ENCODE measurements at places on chromosomes 2 and 18.

DNA sequence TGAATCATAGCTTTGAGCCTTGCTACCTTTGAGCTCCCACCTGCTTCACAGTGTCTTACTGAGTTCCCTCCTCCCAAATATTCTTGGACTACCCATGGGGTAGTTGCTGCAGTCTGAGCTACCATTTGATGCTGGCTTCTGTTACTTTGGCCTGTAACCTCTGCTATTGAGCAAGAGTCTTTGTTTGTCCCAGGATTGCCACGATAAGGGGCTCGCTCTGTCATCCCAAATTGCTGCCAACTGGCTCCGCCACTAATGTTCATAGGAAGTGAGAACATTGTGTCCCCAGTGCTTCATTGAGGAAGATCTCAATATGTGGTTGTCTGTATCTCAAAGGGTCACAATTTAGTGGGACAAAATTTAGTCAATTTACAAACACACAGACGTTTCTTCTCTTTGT, 103.8 kb downstream of the TRIM43 start:
- DNase-seq = no peak

- no peak for DNase-seq
These were observed 22.3 kb downstream of the M1AP start for GRCh38 chr2:74625658-74626425.

GRCh38 chr2:85984788-85985187, 96.0 kb upstream of the ST3GAL5 start:
- DNase-seq = no peak

GRCh38 chr18:42131930-42132244, 176.9 kb downstream of the PIK3C3 start:
- DNase-seq = no peak

DNA sequence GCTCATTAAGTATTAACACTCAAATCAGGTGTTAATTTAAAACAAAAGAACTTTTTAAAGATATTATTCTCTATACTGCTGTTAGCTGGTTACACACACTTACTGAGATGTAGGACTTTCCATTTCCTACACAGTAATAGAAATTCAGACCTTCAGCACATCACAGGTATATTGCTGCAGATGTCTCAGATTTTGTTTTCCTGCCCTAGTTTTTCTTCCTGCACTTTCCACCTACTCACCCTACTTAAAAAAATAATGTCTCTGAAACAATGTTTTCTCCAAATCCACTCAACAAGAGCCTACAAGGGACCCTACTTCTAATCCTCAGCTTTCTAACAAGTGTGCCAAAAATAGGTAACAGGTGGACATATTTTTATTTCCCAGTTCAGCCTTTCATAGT, 43.9 kb downstream of the DYM start:
- DNase-seq = no peak

GRCh38 chr2:96842600-96842999, 1.2 kb downstream of the ANKRD23 start:
- no peak for DNase-seq

DNA sequence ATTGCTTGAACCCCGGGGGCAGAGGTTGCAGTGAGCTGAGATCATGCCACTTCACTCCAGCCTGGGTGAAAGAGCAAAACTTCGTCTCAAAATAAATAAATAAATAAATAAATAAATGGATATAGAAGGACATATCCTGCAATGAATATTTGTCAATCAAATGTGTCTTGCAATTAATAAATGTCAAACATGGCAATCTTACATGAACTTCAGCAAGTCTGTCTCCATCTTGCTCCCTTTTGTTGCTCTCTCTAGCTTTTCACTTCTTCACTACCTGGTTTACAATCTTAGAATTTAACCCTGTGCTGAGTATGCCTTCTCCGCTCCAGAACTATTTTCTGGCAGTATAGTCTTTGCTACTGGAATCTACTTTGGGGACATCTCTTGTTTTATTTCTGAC, 3.3 kb upstream of the YES1 start:
- no peak for DNase-seq

DNA sequence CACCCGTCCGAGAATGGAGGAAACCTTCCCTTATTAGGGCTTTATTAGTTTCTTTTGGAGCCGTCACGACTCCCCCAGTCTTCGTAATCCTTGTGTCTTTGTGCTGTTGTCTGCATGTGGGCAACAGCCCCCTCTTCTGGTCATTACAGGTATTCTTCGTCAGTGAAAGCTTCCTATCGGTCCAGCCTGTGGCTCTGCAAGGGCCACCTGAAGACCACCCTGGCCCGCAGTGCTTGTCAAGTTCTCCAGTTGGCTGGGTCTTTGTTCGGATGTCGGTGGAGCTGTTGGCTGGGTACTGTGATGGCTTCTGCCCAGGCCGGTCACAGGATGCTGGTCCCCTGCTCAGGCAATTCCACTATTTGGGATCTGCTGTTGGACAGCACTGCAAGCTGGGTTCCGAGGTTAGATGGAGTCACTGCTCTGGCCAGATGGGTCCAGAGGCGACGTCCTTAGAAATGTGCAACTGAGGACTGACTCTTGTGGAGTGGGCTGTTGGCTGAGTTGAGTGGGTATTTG, 19.2 kb downstream of the E2F6 start:
- DNase-seq = peak; percentile 6

DNA sequence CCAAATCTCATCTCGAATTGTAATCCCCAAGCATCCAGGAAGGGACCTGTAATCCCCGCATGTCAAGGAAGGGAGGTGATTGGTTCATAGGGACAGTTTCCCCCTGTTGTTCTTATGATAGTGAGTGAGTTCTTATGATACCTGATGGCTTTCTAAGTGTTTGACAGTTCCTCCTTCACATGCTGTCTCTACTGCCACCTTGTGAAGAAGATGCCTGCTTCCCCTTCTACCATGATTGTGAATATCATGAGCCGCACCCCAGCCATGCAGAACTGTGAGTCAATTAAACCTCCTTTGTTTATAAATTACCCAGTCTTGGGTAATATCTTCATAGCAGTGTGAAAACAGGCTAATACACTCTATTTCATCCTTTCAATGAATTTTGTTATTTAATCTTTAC, 446.7 kb downstream of the RNF144A start:
- no peak for DNase-seq

- peak; percentile 34 for DNase-seq
These were observed 401.4 kb downstream of the ALK start for GRCh38 chr2:29520001-29520400.

DNA sequence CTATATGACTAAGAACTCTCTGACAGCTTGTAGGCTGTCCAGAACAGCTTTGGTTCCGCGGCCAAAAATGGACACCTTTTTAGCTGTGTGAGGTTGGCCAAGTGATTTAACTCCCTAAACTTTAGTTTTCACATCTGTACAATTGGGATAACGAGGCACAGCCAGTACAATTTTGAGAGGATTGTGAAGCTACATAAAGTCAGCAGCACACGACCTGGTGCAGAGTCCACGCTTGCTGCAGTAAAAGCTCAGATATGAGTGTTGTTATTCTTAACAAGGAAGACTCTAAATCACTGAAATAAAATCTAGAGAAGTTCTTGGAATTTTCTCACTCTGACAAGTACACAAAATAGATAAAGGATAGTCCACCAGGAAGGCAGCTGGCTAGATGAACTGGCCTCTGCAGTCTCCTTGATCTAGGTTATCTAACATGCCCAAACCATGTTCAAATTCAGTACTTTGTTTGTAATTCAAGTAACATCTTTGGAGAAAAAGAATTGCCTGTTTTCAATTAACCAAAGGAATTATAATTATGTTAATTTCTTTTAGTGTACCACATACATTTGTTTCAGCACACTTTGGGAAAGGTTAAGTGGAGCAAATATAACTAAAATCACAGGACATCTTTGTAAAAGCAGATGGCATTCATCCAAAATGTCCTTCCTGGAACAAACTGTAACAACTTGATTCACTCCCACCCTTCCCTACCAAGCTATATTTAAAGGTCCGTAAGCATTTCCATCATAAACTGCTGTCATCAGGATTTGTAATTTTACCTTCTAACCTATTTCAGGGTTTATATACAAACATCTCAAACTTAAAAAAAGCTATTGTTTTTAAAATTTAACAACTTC, 201.7 kb upstream of the STK17B start:
- peak; percentile 15 for DNase-seq

GRCh38 chr2:231331533-231331932, 64.0 kb upstream of the B3GNT7 start:
- no peak for DNase-seq

- DNase-seq = no peak
These were observed 3.3 kb downstream of the UGT1A9 start for GRCh38 chr2:233674995-233675394.

DNA sequence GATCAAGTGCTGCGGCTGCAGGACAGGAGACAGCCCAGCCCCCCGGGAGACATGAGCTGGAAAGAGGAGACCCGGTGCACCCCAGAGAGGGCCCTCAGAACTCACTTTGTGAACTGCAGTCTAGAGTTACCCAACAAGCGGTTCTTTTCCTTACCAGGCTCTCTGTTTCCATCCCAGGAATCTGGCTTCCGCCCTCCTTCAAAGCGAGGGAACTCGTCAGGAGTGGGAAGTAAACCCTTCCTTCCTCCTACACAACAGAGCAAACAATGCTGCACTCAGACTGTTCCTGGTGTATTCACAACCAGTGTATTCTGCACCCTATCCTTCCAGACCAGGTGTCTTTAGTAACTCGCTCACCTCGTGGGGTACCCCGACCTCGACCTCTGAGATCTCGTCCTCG, 8.0 kb downstream of the SFT2D3 start:
- DNase-seq = no peak
